ENCODE measurements at places on chromosomes 2 and 18. TPM values are rescaled to one million over a fixed set of nuclear protein-coding genes. Genes with fewer than 3 reads are reported as not detected.

Gene ELOA2
- not detected for total RNA-seq

Gene MYCN
- 1.5 TPM for total RNA-seq

Gene IL36RN
- total RNA-seq = not detected

Gene CCDC141
- total RNA-seq = 16.8 TPM

Gene ANKRD36B
- 77.3 TPM for total RNA-seq

Gene PROC
- not detected for total RNA-seq

Data from T-cell (primary cell).